T-helper 22 cell (primary cell): ENCODE measurements at places on chromosomes 3 and 15.

GRCh38 chr3:129663930-129664646 lies 57.6 kb upstream of the PLXND1 start:
- no peak for DNase-seq

- no peak for DNase-seq
Measured at GRCh38 chr3:148146241-148146640, 551.5 kb upstream of the AGTR1 start.

DNA sequence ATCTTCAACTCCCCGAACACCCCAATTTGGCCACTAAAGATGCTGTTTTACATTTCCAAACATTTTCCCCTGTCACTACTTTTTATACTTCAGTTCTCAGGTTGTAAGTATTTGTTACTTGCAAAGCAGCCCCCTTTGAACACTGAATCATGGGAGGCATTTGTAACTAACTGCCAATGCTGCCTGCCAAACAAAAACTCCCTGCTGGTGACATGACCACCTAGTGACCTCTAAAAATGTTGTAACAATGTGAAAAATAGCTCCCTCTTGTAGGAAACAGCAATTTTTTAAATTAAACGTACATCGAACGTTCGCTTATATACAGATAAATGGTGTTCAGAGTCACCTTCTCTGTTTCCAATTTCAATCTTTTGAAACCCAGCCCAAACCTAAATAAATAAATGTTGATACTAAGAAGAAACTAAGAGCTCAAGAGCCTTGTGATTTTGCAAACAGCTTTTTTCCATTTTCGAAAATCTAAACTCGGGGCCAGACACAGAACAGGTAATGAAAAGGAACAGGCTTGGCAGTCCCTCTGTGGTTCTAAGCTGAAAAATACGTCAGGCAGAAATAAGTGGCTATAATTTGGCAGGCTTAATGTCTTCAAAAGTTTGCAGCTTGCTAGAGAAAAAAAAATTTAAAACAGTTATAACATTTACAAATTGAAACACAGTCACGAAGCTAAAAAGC lies 268.6 kb upstream of the WNT5A start:
- DNase-seq = no peak

- no peak for DNase-seq
Measured at GRCh38 chr3:155354658-155355057, 61.2 kb upstream of the STRIT1 start.

GRCh38 chr15:101676921-101677329 lies 24.7 kb upstream of the TM2D3 start:
- DNase-seq = no peak

- DNase-seq = no peak
Measured at GRCh38 chr15:45387380-45388007, 9.2 kb upstream of the GATM start.

DNA sequence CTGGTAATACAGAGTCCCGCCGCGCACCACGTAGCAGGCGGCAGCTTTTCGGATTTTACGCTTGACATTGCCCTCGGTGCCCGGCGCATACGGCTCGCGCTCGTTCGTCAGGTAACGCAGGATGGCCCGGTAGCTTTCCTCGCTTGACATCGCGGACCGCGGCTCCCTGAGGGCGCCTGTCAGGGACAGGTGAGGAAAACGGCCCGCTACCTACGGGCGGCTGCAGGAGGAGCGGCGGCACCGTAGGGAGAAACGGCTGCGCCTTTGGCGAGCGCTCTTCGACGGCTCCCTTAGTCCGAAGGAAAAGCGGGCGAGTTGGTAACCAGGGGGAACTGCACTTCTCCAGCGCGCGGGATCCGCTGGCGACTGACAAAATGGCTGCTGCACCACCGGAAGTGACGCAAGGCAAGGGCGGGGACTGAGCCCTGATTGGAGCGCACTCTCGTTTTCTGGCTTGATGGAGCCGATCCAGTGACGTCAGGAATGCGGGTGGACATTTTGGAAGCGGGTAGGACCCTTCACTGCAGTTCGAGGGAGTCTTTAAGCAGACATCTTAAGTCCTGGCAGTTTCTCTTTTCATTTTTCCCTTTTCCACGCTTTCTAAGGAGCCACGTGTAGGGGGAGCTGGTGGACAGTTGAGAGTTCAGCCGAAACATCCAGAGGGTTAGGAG lies at the start of gene ZBTB11:
ZBTB11 (minus strand) TSS at position 368 of the 671 bp plus-strand sequence; CDS start at position 150, 218 bp downstream.
- peak; percentile 99 for DNase-seq

GRCh38 chr15:32098033-32098432 lies 67.7 kb downstream of the CHRNA7 start:
- DNase-seq = no peak

- no peak for DNase-seq
Measured at GRCh38 chr3:187291512-187292132, at the start of gene MASP1. Gene MASP1, minus strand, starts transcription at chr3:187291737. Its CDS starts 105 bp downstream, at chr3:187291632.

DNA sequence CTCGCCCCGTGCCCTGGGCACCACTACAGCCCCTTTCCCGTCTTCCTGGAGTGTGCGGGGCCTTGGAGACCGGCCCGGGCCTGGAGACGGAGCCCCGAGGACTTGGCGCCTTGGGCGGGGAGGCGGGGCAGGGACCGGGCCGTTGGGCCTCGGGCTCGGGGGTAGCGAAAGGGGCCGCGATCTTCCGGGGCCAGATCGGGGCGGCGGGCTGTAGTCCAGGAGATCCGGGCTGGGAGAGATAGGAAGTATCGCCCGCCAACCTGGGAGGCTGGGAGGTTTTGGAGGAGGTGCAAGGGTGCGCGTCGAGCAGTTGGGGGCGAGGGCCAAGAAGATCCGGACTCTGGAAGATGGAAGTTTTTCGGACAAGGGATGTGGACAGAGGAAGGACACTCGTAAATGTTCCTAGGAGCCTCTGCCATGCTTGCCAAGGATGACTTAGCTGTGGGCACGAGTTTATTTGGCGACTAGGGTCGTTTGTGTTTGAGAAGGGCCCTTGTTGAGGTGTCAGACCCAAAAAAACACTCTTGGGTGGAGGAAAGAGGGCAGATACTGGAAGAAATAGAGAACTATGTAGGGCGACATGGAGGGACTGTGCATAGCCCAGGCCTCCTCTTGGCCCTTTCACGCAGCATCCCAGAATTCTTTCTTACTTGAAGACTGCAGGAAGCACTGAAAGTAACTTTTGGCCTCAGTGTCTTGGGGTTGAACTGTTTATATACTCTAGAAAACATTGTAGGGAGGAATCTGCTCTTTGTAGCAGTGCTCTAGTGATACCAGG lies 712 bp downstream of the RTF1 start:
- DNase-seq = peak; percentile 14

DNA sequence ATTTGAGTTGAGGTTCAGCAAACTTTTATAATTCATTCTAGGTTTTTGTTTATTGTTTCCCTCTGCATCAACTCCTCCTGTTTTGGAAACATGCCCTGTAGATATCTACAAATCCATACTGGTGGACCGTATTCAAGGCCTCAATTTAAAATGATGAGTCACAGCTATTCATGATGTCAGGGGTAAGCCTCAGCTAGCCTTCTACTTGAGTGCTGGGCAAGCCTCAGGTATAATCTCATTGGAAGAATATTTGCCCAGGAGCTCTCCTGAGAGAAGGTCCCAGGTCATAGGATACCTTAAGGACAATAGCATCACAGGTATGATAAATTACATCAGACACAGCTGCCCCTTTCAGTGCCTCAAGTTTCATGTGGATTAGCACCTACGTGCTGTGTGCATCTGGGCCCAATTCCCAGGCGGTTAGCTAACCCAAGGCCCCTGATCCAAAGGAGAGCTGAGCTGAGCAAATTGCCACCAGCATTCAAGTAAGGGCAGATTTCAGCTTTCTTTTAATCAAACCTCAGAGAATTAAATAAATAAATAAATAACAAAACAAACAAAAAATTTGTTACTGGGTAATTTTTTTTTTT lies 87.5 kb downstream of the KCNMB2 start:
- no peak for DNase-seq

DNA sequence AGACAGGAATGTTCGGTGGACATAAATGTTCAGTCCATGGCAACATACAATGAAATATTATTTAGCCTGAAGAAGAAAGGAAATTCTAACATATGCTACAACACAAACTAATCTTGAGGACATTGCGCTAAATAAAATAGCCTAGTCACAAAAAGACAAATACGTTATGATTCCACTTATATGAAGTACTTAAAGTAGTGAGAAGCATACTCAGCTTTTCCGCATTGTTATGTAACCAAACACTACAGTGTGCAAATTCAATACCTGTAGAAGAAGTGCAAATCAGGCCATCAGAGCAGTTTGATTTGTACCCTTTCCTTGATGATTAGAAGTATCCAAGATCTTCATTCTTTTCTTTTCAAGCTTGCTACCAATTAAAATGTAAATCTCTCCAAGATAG lies 1023.4 kb upstream of the NR2F2 start:
- DNase-seq = no peak

GRCh38 chr3:51394541-51394940 lies 3.5 kb downstream of the RBM15B start:
- DNase-seq = no peak

DNA sequence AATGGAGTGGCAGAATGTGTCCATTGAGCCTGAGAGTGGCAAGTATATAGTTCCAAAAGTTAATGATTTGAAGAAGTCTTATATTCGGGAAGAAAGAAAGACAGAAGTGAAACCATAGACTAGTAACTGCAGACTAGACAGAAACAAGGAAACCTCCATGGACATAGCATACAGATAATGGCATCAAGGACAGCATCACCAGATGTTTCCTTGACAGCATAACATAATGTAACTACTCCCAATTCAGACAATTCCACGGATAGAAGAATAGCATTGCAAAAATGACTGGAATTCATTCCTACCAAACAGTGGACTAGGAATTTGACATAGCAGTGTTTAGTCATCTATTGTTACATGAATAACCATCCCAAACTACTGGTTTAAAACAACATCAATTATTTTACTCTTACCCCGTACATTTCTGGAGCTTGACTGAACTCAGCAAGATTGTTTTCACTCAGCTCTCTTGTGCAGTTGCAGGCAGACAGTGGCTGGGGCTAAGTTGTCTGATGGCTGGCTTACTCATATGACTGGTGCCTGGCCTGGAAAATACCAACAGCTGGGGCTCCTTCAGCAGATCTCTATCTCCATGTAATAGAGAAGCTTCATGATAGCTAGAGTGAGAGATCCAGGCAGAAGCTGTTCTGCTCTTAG lies 109.7 kb upstream of the GADL1 start:
- no peak for DNase-seq
